ENCODE measurements at places on chromosomes 6 and 20.

- no peak for DNase-seq
Observed at GRCh38 chr6:129248946-129249345, 366.0 kb downstream of the LAMA2 start.

- no peak for DNase-seq
Observed at GRCh38 chr6:116741571-116741970, 23.9 kb downstream of the FAM162B start.

- DNase-seq = no peak
Observed at GRCh38 chr20:46827718-46828458, 66.8 kb upstream of the EYA2 start.

GRCh38 chr6:121573481-121573880 lies 138.0 kb downstream of the GJA1 start:
- no peak for DNase-seq

- DNase-seq = no peak
Observed at GRCh38 chr20:21358737-21359136, 38.6 kb downstream of the NKX2-4 start.

- no peak for DNase-seq
Observed at GRCh38 chr6:7827142-7827541, 83.4 kb downstream of the TXNDC5 start.

GRCh38 chr20:17895641-17896171 lies 72.9 kb downstream of the SNX5 start:
- DNase-seq = no peak

DNA sequence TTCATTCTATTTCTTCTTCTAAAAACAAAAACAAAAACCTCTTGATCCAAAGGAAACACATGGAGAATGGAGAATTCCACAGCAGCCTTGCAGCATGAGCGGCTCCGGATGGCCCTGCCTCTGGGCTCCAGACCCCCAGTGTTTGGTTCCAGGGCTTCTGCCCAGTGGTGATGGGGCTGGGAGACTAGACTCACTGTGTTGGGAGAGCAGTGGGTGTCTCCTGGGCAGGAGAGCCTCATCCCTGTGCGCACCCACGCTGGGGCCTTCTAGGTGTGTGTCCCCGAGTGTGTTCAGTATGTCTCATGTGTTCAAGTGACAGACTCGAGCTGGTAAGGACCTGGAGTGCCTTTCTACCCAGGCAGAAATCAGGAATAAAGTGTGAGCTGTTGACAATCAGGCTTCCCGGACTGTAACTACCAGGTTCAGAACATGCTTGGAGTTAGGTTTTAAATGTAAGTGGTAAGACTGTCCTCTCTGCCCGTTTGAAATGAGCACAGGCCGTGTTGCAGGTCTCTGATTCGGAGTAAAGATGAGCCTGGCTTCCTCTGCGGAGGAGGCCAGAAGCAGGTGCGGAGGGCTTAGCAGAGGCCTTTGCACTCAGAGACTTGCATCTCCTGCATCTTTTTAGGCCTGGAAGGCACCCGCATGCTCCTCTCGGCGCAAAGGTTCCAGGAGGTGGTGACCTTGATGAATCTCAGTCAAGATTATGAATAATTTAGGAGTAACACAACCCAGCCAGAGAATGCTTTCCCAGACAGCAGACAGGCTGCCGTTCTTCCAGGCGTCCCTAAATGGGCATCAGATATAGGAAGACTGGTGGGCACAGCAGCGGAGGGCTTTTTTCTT lies 253.6 kb downstream of the CDH26 start:
- no peak for DNase-seq

DNA sequence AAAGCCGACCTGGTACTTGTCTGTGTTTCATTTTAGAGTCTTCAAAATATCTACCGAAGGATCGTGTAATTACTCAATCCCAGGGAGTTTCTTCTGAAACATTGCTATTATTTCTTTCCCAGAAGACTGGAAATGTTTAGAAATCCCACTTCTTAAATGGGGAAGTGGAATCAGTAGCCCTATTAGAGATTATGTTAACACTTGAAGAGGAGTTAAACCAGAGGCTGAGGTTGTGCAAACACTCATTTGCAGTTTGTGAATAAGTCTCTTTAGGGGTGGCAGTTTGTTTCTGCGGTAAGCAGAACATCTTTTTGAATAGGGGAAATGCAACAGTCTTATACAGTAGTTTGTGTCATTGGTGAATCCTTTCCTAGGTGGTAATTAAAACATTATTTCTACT lies 21.3 kb downstream of the DSP start:
- no peak for DNase-seq

- no peak for DNase-seq
Observed at GRCh38 chr6:143700684-143701348, 23.1 kb downstream of the PHACTR2 start.

GRCh38 chr20:57478176-57478575 lies 46.8 kb downstream of the CTCFL start:
- DNase-seq = no peak

DNA sequence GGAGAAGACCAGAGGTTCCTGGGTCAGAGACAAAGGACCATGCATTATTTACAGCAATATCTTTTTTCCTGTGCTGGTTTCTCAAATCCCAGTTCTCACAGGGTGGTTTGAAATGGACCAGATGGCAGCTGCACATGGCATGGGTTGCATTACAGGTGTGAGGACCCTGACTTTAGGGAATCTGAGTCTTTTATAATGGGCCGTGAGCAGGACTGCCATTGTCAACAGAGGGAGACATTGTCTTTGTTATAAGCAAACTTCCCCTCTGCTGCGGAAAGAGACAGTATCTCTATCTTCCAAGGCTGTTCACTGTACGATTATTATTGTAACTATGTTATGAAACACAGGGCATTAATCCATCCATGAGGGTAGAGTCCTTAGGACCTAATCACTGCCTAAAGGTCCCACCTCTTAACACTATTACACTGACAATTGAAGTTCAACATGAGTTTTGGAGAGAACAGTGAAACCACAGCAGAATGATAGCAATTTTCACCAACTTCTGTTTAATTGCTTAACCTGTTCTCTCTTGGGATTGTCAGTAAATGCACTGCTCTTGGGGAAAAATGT lies 156.1 kb upstream of the AGPAT4 start:
- no peak for DNase-seq

- no peak for DNase-seq
Observed at GRCh38 chr6:3500262-3501014, 43.6 kb upstream of the SLC22A23 start.

DNA sequence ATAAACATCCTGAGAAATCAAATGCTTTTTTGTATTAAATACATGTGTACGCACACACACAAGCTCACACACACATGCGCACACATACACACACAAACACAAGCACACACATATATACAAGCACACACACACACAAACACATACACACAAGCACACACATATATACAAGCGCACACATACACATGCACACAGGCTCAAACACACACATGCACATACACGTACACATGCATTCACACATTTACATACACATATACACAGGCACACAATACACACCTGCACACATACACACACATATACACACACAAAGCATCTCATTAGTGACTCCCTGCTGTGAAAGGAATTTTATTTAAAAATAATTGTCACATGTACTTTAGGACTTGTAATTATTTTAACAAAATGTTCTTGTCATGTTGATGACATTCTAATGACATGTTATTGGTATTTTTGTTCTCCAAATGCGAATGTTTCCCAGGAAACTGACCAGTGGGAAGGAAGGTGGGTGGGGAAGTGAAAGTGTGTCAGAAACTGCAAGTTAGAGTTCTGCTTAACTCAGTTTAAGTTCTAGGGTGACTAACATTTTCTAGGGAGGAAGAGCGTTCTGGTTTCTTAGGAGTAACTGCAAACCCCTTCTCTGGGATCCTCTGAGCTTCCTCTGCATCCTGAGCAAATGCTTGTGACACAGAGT lies 113.9 kb upstream of the ZNF217 start:
- no peak for DNase-seq

DNA sequence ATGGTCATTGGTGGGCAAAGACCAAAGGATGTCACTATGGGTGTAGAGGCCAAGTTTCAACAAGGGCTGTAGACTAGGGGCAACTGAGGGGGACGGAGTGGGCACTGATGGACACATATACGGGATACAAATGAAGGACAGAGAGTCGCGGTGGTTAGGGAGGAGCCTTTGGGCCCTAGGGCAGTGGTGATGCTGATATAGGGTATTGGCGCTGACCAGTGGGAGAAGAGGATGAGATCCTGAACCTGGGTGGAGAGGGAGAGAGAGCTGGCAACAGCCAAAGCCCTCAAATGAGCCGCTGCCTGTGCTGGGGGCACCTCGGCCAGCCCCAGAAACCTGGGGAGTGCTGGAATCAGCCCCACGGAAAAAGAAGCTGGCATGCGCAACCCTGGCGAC lies 1.6 kb downstream of the CDH22 start:
- DNase-seq = no peak

DNA sequence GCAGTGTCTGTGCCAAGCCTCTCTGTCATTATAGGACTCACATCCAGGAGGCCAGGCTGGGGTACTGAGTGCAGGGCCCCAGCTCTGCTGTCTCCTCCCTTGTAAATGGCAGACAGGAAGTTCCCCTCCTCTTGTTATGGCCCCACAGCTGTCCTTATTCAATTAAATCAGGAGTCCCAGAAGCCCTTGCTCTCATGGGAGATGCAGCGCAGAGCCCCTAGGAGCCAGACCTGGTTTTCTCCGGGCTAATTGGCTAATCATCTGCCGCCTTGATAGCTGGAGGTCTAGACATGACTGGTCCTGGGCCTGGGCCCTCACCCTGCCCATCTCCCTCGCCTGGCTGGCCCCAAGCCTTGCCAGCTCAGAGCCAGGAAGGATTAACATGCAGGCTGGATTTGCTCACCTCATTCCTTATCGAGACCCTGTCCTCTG lies 172.0 kb downstream of the VEGFA start:
- DNase-seq = no peak

GRCh38 chr6:130724089-130724488 lies 103.1 kb upstream of the SMLR1 start:
- no peak for DNase-seq

- no peak for DNase-seq
Observed at GRCh38 chr6:121426686-121427085, 8.8 kb upstream of the GJA1 start.

GRCh38 chr6:34525431-34526175 lies 30.5 kb downstream of the SPDEF start:
- no peak for DNase-seq

- no peak for DNase-seq
Observed at GRCh38 chr6:33279971-33280511, 3.1 kb downstream of the B3GALT4 start.

GRCh38 chr6:13811627-13812358 lies 2.6 kb downstream of the MCUR1 start:
- no peak for DNase-seq

DNA sequence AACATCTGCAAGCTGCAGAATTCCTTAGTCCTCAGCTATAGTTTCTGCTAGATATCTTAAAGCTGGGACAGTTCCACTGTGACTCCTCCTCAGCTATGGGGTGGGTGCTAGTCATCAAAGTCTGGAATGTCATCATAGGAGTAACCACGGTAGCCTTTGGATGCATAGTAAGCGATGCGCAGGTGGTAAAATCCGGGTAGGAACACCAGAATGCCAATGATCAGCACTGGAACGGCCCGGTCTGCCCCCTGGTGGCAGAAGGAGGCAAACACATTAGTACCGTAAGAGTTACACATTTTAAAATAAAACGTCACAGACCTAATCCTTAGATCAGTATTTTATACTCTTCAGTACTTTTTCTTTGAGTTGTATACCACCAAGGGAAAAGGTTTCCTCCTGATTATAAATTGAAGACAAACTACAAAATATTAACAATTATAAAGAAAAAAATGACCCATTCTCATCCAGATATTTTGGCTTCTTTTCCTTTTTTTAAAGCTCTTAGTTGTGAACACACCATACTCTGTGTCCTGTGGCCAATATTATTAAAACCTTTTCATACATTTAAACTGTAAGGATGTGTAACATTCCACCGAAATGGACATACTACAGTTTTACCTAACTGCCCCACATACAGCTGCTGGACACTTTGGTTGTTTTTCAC lies 18.9 kb downstream of the PCNA start:
- no peak for DNase-seq

GRCh38 chr20:63979557-63980316 lies at the start of gene SAMD10:
Gene SAMD10, minus strand, starts transcription at chr20:63979642. Its CDS starts 175 bp downstream, at chr20:63979467.
- DNase-seq = no peak

GRCh38 chr20:24634855-24635254 lies 165.4 kb downstream of the SYNDIG1 start:
- DNase-seq = no peak

- no peak for DNase-seq
Observed at GRCh38 chr6:41122918-41123317, 31.2 kb downstream of the TREML1 start.

DNA sequence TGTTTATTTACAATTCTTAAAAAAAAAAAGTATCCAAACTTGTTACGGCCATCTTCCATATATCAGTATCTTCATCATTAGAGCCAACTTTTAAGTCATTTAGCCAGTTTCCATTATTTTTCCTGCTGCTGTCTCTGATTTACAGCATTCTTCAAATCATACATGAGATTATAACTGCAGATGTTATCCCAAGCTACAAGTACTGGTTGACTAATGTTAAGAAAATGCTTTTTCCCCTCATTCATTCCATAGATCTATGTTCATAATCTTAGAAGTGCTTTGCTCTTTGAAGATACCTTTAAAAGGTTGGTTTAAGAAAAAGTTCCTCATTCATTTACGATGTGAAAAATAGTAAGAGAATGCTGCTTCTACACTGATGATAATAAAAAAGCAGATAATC lies 158.7 kb downstream of the RNGTT start:
- no peak for DNase-seq

DNA sequence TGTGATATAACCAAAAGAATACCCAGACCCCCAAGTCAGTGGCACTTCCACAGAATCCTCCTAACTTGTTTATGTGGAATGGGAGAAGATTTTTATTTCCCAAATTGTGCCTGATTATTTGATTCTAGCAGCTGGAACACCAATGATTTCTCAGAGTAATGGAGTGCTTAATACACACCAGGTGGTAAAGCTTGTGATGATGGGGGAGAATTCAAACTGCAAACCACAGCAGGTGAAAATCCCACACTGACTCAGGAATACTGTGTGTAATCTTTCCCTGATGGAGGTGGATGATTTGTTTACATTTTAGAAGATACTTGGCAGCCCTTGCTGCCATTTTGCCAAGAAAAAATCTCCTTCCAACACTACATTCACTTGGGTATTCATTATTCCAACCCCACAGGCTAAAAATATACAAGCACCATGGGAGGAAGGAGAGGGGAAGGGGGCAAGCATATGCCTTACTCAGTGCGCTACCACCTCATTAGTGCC lies 212.7 kb upstream of the PLN start:
- no peak for DNase-seq
